ENCODE measurements at places on chromosomes 16 and 17.
A peak's percentile ranks its signal among the peaks of the same experiment; 100 is the strongest.

DNA sequence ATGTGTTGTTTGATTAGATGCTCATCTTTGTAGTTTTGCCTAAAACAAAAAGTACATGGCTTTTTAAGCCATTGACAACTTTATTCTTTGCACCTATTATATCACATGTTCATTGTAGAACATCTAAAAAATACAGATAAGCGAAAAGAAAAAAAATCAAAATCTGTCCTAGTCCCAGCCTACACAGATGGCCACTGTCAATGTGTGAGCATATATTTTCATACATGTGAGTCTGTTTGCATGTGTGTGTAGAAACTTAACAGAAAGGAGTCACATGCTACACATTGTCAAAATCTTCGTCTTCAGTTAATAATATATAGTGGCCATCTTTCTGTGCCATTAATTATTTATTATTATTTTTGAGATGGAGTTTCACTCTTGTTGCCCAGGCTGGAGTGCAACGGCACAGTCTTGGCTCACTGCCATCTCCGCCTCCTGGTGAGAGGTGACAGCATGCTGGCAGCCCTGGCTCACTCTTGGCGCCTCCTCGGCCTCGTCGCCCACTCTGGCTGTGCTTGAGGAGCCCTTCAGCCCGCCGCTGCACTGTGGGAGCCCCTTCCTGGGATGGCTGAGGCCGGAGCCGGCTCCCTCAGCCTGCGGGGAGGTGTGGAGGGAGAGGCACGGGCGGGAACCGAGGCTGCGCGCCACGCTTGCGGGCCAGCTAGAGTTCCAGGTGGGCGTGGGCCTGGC lies 68.5 kb upstream of the AMZ2 start:
- no peak for DNase-seq

- DNase-seq = no peak
These were observed 19.0 kb downstream of the FAHD1 start for GRCh38 chr16:1845985-1846384.

DNA sequence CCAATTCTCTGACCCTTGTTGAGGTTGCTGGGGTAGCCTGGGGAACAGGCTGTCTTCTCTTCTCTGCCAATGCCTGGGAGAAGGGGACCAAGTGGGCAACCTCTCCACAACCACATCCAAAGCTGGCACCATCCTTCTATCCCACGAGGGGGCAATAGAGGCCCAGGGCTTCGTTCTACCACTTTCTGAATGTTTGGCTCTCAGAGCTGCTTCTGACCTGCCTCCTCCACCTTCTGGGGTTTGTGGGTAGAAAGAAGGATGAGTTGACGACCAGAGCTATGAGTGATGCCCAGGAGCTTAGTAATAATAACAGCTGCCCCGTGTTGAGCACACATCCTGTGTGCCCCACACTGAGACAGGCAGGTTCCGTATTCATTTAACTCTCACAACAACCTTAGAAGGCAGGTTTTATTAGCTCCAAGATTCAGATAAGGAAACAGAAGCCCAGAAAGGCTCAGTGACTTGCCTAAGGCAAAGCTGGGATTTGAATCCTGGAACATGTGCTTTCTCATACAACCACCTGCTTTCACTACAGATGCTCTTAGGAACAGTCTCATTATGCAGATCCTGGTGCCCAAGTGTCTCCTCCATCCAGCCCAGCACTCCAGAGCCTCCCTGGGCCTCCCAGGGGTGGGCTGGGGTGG lies 11.1 kb downstream of the TSPOAP1 start:
- DNase-seq = peak; percentile 67

- no peak for DNase-seq
These were observed 351.5 kb downstream of the BCAS3 start for GRCh38 chr17:61029181-61029580.

- no peak for DNase-seq
These were observed 25.7 kb downstream of the C17orf100 start for GRCh38 chr17:6677158-6677831.

DNA sequence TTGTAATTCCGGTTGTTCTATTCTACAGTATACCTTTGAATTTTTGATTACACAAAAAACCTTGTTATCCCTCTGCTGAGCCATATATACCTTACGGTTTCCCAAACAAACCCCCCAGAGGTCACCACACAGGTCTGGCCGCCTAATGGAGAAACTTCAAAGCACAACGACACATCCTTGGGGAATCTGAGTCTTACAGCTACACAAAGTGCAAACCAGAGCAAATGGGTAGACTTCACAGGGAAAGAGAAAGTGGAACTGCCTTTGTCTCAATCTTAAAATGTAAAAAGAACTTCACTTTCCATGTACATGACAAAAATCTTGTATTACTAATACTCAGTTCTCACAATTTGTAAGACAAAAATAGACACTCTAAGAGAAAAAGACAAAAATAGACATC lies 2.7 kb downstream of the FBXO31 start:
- no peak for DNase-seq

GRCh38 chr16:48029768-48030167 lies 126.0 kb downstream of the ABCC12 start:
- DNase-seq = no peak

GRCh38 chr17:82440469-82440981 lies 10.0 kb downstream of the CYBC1 start:
- no peak for DNase-seq

- DNase-seq = no peak
These were observed 272.2 kb downstream of the CDH8 start for GRCh38 chr16:61763991-61764390.

DNA sequence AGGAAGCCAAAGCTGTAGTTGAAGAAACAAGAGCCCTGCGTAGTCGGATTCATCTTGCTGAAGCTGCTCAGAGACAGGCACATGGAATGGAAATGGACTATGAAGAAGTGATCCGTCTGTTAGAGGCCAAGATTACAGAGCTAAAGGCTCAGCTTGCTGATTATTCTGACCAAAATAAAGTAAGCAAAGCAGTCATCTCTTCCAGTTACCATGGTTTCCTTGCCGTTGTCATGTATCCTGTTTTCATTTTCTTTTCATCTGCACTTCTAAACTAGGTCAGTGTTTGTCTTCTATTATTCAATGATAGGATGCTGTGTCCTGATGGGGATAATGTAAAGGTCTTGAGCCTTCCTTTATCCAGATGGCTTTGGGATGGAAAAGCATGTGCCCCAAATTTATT lies 104.3 kb downstream of the STXBP4 start:
- DNase-seq = no peak

GRCh38 chr17:14775731-14776492 lies 475.0 kb downstream of the HS3ST3B1 start:
- DNase-seq = no peak

- DNase-seq = no peak
These were observed 81.5 kb downstream of the TUBD1 start for GRCh38 chr17:59811209-59811608.

- DNase-seq = no peak
These were observed 2.0 kb downstream of the HAS3 start for GRCh38 chr16:69107316-69107962.

GRCh38 chr17:28991779-28992178 lies 14.1 kb downstream of the SEZ6 start:
- no peak for DNase-seq

DNA sequence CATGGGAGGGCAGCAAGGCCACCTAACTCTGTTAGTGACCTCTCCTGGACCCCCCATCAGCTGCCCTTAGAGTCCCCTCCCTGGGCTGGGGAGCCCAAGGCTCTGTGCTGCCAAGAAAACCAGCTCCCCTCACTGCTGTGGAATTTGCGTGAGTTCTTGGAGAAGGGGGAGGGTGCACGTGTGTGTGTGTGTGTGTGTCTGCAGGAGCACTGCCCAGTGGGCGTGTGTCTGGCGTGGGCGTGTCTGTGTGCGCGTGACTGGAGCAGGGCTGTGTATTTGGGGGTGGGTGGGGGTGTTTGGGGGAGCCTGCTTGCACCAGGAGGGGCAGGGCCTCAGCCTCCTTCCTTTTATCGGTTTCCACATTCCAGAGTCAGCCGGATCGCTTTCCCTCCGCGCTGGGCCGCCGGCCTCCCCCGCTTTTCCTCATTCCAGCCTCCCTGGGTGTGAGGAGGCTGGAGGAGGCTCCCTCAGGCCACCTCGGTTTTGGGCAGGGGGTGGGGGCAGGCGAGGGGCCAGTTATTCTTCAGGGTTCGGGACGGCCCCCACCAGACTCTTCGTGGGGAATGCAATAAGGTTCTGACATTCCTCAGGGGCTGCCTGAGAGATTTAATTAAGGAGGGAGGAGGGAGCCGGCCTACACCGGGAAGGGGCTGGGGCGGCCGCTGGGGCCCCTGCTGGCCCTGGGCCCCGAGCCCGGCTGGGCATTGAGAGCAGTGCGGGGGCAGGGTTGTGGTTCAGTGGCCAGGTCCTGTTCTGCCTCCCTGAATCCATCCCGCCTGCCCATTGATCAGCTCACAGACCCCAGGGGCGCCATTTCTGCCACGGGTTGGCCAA lies 2.5 kb downstream of the VASN start:
- DNase-seq = no peak

GRCh38 chr17:5209396-5209795 lies 17.7 kb upstream of the ZNF594 start:
- no peak for DNase-seq

- DNase-seq = no peak
These were observed 25.6 kb downstream of the TRARG1 start for GRCh38 chr17:1304962-1305563.

GRCh38 chr17:80441598-80442322 lies 26.8 kb downstream of the ENDOV start:
- DNase-seq = no peak

- no peak for DNase-seq
These were observed 121.2 kb downstream of the HAPSTR1 start for GRCh38 chr16:9212621-9213020.

GRCh38 chr17:71301063-71301462 lies 819.8 kb upstream of the SOX9 start:
- DNase-seq = no peak

GRCh38 chr17:3960764-3961163 lies 3.5 kb downstream of the ATP2A3 start:
- DNase-seq = no peak

- no peak for DNase-seq
These were observed 67.4 kb downstream of the CYB561 start for GRCh38 chr17:63378411-63379375.

DNA sequence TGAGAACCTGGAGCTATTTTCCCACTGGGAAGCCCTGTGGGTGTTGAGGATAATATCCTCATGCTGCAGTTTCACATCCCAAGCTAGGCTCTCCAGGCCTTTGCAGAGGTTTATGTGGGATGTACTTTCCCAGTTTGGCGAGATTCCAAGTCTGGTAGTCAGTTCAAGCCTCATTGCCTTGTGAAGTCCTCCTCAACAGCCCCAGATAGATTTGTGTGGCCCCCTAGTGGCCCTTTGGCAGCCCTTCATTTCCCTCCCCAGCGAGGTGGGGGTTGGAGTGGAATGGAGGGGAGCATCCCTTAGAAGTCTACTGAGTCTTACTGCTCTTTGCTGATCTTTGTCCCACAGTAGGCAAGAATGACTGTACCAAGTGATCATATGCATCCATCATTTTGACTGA lies 137.9 kb downstream of the CDH11 start:
- DNase-seq = peak; percentile 71

DNA sequence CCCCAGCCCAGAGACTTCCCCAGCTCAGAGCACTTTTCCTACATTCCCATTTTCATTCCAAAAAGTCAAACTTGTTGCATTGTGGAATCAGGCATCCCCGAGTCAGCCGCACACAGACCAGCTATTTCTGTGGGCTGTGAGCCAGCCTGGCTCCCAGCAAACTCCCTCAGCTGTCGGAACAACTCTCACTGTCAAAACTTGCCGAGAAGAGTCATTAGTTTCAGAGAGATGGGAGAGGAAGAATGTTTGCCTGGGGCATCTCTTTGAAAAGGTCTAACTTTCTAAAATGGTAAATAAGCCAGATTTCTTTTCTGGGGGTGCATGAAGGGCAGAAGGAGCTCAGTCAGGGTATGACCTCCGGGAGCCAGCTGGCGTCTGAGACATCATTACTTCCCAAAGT lies 280.0 kb downstream of the TMEM114 start:
- DNase-seq = peak; percentile 16

DNA sequence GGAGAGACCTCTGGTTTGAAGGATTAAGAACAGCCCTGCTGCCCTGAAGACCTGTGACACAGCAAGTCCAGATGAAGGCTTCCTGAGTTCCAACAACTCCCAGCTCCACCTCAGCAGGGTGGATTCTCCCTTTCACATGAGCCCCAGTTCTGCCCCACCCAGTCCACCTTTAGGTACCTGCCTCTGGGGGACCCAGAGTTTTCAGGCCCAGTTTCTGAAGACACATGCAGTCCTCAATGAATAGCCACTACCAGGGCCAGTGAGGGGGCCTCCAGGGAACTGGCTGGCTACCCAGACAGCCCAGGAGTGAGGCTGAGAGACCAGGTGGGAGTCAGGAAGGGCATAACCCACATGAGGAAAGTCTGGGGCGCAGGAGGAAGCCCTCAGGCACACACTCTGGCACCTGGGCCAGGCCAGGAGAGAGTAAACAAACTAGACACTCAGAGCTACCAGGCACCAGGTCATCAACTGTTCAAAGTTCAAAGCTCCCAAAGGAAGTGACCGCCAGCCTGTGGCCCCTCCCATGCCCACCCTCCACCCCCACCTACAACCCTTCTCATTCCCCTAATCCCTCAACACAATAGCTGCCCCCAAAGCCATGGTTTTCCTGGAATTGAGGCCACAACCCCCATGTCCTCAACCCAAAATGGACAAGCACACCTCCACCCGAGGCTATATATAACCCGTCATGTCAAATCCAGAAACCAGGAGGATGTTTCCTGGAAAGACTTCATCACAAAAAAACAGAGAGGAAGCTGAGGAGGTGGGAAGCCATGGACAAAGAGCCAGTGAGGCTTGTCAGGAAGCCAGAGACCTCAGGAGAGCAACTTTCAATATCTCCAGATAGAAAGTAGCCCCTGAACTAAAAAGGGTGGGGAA lies 2.1 kb downstream of the MYO18A start:
- no peak for DNase-seq

DNA sequence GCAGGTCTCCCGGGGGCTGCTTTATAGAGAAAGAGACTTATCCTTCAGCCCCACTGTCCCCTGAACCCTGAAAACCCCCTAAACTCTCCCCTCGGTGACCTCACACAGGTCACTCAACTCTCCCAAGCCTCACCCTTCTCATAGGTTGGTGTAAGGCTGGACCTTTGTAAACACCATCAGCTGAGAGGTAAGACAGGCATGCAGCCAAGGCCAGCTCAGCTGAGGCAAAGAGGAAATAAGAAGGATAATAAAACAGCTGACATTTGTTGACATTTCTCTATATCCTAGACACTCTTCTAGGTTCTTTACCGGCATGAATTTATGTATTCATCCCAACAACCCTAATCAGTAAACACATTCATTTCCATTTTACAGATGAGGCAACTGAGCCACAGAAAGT lies 134.3 kb downstream of the CCT6B start:
- DNase-seq = no peak

GRCh38 chr17:78230996-78231935 lies at the start of gene TMEM235:
Gene TMEM235, plus strand, starts transcription at chr17:78231631. Its CDS starts 393 bp downstream, at chr17:78232024.
- no peak for DNase-seq

GRCh38 chr17:3848229-3848835 lies 2.3 kb upstream of the NCBP3 start:
- DNase-seq = no peak

- no peak for DNase-seq
These were observed 21.3 kb downstream of the TMEM186 start for GRCh38 chr16:8776129-8776584.

- no peak for DNase-seq
These were observed 10.4 kb downstream of the UBALD2 start for GRCh38 chr17:76275382-76276068.
